H9 (cell line): ENCODE measurements at places on chromosomes 1 and 21. TPM values are rescaled to one million over a fixed set of nuclear protein-coding genes. Genes with fewer than 3 reads are reported as not detected.

DNA sequence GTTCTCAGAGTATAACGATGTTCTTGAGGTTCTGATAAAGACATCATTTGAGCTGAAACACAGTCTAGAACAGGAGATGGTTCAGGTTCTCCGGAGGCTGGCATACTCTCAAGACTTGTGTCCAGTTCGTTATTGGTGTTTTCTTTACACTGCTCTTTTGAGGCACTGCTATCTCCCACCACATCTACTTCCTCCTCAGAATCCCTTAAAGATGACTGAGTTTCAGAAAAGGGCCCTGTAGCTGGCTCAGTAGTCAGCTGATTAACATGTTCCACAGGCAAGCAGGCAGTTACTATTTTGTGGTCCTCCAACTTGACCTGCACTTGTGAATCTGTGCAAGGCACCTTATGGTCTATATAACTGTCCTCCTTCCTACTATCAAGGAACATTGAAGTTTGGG lies 50.2 kb downstream of the ZZZ3 start:
- DNase-seq = no peak

- DNase-seq = no peak
Measured at GRCh38 chr1:70979881-70980280, 67.7 kb downstream of the PTGER3 start.

DNA sequence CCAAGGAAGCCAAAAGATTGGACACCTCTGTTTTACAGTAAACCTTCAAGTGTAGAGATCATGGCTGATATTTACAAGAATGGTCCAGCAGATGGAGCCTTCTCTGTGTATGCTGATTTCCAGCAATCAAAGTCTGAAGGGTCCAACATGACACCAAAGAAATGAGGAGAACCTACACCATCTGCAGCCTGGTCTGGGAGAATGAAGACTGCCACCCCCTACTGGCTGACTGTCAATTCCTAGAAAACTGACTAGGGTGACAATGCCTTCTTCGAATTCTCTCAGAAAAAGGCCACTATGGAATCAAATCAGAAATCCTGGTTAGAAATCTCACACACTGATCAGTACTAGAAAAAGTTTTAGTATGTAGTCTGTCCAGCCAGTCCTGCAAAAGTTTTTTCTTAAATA lies 83.3 kb downstream of the CDC42BPA start:
- DNase-seq = peak; percentile 40

Gene PYGO2
- total RNA-seq = 38.7 and 39.5 TPM in 2 replicates

- peak; percentile 41 for DNase-seq
Measured at GRCh38 chr1:201053155-201053860, 29.8 kb upstream of the KIF21B start.

Gene PIP5K1A
- 94.6 and 101 TPM in 2 replicates for total RNA-seq

DNA sequence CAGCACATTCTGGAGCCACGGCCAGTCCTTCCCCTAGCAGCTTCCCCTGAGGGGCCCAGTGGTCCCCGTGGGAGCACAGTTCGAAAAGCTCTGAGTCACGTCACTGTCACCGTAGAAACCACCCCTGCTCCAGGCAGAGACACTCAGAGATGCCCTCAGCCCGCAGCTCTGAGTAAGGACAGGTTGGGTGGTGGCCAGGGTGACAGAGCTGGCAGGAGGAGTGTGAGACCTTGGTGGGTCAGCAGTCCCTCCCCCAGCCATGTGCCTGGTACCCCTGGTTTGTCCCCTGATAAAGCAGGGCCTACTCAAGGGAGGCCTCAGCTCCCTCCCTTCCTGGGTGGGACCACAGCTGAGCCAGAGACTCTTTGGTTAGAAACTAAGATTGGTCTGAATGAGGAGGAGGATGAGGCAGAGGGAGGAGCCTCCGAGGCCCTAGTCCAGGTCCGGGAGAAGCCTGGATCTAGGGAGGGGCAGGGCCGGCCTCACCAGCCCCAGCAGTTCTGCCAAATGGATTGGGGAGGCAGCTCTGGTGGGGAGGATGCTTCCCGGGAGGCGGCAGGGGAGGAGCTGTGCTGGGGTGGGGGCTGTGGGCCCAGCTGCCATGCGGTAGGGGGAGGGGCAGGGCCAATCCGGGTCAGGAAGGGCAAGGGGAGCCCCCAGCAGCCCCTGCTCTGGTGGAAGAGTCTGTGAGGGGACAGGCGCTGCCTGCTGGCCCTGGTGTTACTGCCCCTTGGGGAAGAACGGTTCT lies 55.2 kb downstream of the SLC9A1 start:
- DNase-seq = no peak

DNA sequence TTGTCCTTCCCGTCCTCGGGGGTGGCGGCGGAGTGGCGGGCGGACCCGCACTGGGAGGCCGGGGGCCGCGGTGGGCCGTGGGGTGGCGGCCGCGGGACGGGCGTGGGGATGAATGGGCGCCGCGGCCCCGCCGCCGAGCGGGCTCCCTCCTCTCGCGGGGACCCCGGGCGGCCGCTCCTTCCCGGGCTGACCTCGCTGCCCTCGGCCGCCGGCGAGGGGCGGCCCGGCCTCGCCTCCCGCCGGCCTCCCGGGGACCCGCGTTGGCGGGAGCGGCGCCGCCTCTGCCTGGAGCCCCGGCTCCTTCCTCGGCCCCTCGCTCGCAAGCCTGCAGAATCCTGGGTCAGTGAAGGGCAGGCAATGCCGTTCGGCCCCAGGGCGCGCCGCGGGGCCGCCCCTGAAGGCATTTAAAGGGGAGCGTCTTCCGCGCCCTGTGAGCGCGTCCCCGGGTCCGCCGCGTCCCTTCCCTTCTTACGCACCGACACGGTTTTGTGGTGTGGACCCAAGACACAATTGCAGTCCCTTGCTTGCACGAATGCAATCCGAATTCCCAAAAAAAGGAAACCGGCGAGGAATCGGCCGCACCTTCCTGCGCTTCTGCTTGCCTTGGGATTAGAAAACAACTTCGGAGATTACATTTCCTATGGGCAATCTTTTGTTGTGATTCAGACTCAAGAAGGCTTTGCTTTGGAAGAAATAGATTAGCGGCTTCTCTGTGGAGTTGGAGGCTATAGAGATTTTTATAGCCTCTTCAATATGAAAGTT lies 776 bp downstream of the ITSN1 start:
- peak; percentile 42 for DNase-seq

DNA sequence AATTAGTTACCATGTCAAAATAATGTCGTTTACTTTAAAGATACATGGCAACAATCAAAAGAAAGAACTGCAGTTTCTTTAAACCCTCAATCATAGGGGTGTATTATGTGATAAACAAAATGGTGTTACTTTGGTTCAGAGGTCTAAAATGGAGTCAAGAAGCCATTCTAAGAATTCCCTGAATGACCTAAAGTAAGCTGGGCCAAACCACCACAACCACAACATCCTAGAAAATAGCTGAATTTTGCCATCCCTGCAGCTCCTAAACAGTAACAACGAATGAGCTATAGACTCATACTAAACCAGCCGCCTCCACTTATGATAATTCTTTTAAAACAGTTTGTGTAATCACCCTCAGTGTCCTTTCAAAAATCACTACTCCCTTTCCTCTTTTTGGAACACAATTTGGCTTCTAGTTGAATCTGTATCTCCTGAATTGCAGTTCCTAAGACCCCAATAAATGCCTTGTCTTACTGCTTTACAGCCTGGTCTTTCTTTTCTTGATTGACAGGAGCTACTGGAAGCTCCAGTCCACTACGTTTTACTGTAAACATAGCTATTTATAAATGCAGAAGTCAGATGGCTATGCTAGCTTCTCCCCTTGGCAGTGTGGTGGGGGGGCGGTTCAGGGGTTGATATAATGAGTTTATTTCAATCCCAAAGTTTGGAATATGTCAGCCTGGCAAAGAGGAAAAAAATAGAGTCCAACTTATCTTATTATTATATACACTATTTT lies 84.3 kb downstream of the PLPPR4 start:
- no peak for DNase-seq

GRCh38 chr1:30639881-30640452 lies 83.4 kb downstream of the MATN1 start:
- no peak for DNase-seq

GRCh38 chr1:30130099-30130498 lies 593.3 kb downstream of the MATN1 start:
- no peak for DNase-seq

DNA sequence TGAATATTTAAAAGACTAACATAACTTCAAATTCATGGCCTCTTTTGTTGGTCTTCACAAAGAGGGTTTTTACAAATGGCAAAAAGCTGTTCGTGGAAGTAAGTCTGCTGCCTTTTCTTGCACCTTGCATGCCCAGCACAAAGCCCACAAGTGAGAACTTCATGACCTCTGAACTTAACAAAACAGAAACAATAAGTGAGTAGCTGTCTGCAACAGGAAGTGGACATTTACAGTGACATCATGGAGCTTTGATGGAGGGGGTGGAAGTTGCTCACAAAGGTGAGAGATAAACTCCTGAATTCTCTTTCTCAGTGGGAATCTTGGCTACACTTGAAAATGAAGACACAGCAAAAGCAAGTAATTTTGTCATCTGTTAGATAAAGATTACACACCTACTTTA lies 303.3 kb upstream of the DEPDC1 start:
- DNase-seq = no peak

Gene HLX
- 0.37 and 0.88 TPM in 2 replicates for total RNA-seq
